ENCODE measurements at places on chromosomes 2 and 18.
A peak's percentile ranks its signal among the peaks of the same experiment; 100 is the strongest.

DNA sequence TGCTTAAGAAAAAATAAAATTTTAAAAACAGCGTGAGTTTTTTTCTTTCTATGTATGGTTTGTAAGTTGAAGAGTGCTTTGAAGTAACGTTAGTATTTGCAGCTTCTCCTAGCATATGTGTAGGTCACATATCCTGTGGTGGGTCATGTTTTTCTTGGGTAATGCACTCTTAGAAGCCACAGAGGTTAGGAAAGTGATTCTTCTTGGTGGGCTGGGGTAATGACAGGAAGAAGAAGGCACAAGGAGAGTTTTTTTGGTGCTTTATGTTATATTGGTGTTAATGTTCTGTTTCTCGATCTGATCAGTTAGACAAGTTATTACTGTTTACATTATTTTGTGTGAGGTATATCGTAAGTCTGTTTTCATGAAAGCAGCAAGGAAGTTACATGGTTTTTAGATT, 109.0 kb downstream of the ICA1L start:
- no peak for DNase-seq

- no peak for DNase-seq
These were observed 46.2 kb downstream of the PUM2 start for GRCh38 chr2:20304411-20304810.

- DNase-seq: no peak
These were observed 136.8 kb downstream of the ESCO1 start for GRCh38 chr18:21463718-21464117.

DNA sequence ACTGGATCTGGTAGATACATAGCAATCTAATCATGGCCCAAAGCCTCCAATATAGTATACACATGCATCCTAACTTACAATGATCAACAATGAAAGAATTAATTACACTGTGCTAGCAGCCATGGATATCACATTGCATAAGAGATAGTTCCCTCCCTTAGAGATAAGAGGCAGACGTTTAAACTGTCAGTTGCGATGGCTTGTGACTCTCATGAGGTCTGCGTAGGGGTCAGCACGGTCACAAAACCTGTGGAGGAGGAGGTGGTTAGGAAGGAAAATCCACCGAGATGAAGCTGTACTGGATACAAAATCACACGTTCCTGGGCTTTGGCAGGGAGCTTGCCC, 800 bp upstream of the RALB start:
- no peak for DNase-seq

DNA sequence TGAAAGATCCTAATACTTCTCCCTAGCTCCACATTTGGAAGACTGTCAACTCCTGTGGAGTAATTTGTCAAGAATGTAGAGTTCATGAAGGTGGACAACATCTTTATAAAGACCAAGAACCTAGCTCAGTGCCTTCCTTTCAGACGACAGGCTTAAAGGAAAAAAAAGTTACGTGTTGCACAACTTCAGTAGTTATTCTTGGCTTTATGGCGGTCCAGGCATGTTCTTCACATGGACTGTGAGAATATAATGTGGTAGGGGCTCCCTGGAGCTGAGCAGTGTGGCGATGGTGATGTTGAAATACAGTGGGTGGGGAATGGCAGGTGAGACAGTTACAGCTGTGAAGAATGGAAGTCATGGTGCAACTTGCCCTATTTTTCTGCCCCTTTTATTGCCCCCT, 3.9 kb downstream of the TAF1B start:
- DNase-seq: no peak

DNA sequence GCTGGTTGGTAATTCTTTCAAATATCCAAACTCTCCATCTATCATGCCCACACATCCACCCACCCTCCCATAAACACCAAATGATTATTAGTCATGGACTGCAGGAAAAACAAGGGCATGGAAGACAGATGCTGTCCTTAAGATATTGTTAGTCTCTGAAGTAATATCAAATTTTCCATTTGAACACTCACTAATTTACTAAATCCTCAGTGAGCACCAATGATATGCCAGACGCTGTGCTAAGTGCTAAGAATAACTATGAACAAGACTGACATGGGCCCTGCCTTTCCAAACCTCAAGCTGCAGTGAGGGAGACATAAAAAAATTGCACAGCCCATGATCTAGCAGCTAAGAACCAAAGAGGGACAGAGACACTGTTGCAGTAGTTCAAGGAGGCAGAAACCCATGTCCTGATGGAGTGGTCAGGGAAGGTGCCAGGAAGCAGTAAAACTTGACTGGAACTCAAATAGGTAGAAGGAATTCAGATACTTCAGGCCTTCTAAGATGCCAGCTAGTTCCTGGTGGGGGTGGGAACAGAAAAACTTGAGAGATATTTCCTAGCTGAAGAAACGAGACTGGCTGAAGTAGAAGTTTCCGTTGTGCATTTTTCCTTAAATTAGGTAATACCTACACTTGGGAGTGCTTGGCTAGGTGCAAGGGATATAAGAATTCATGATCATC, 182.1 kb downstream of the OSR1 start:
- no peak for DNase-seq

DNA sequence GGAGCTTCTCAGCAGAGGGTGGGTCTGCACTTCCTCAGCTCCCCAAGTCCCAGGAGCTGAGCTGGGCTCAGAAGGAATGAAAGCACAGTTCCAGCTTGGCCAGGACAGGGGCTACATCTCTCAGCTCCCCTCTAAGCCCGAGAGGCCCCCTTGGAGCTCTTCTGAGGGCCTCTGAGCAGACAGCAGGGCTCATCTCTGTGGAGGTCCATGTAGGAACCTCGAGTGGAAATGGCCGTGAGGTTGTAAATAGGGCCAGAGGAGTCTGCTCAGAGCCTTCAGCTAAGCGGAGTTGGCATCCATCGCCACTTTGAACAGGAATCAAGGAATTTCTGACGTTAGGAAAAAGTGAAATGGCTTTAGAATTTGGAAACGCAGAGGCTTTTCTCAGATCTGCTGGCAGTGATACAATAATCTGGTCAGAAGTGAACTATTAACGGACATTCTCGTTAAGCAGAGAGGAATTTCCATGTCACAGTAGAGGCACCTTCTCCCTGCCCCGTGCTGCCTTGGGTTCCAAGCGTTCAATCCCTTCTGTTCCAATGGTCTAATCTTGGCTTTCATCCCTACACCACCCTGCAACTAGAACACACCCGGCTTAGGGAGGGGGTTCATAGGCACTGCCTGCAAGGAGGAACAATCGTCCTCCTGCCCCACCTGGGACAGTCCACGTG, 213.9 kb downstream of the NDUFA10 start:
- peak; percentile 22 for DNase-seq

- DNase-seq: no peak
These were observed 27.1 kb downstream of the RAB31 start for GRCh38 chr18:9735238-9735637.

DNA sequence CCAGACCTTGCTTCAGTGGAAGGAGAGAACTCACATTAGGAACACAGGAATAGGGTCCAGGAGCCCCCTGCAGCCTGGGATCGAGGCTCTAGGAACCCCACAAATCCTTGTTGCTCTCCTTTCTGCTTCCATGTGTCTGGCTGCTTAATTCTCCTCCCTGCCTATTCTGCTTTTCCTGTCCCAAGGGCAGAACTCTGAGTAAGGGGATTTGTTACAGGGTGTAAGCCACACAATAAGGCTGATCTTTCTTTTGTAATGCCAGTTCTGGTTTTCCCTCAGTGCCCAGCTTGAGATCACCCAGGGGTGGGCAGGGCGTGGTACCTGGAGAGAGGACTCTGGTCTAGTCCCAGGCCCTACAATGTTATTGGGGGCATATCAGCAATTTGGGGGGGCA, 119.6 kb upstream of the MGAT5 start:
- DNase-seq: no peak

DNA sequence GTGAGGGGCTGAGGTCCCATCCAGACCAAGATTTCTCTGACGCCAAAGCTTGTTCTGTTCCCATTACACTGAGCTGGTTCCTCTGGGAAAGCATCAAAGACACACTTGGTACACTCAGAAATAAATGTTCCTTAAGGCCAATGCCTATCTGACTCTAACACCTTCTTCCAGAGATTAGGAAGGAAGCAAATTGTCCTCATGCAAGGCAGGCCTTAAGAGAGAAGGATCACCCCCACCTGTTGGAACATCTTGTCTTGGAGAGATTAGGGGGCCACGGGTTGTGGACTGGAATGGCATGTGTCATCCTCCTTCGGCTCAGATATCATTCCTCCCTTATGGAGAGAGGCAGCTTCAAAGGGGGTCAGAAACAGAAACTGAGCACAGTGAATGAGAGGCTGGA, 100.2 kb downstream of the ANKRD44 start:
- DNase-seq: no peak

DNA sequence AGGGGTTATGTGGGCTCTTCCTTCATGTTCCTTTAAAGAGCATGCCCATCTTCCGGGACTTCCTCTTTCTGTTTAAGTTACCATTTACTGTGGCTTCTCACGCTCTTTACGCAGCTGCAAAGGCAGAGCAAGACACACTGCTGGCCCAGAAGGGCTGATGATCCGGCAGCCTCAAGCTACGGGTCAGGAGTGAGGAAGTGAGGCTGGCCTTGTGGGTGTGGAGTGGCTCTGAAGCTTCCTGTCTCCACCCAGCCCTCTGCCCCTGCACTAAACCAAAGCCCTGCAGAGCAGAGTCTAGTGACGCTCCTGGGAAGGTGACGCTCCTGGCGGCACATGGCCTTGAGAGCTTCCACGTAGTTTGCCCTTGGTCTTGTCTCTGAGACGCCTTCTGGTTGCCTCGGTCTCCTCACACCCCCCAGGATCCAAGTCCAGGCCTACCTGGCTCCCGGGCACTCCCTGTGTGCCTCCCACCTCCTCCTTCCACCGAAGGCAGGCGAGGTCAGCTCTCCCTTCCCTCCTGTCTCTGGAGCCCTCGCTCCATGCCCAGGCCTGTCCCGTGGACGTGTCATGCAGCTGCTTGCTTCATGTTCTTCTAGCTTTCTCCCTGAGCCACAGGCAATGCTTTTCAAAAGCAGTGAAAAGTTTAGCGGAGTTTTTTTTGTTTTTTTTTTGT, 50.3 kb downstream of the ARL4C start:
- DNase-seq: no peak

All from breast epithelium (tissue), 4 donors.